ENCODE measurements at places on chromosomes 11 and 22.

DNA sequence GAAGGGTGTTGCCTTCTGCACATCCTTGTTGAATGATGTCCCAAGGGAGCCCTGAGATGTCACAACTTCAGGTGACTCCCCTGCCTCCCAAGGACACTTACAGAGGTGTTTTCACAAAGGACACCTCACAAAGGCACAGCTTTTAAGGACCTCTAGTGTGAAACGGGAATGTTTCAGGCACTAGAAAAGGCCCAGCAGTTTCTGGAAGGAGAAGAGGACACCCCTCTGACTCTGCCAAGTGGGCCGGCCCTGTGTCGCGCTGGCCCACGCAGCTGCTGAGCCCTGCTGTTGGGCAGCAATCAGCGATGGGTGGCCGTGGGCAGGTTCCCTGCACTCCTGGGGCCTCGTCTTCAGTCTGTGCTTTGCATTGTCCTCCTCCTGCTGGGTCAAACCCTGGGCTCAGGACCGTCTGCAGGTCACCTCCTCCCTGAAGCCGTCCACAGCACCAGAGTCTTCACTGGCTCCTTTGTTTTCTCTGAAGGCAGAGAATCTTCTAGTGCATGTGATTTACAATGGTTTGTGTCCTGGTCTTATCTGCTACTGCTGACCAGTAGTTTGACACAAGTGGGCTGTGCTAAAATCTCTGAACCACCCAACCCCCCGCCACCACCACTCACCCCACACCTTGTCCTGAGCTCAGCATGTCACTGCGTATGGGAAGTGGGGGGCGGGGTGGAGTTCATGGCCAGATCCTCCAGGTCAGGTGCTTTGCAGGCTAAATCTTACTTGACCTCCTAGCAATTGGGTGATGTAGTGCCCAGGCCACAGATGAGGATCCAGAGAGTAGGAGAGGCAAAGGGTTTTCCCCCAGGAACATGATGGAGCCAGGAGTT is 3.2 kb downstream of the LINC01488 start:
- DNase-seq, result no peak

GRCh38 chr11:7490054-7490453 is 4.7 kb downstream of the OLFML1 start:
- no peak for DNase-seq

- DNase-seq, result no peak
These were observed 42.9 kb downstream of the GAB4 start for GRCh38 chr22:16965083-16965482.

GRCh38 chr22:42639541-42640241 is 710 bp downstream of the ATP5MGL start:
- DNase-seq, result no peak

- DNase-seq, result no peak
These were observed 546 bp upstream of the CYP2R1 start for GRCh38 chr11:14892577-14892976.

- DNase-seq, result peak; percentile 61
These were observed at the start of gene UBE2L6 for GRCh38 chr11:57567515-57568329. Gene UBE2L6 (minus strand): TSS chr11:57567672. CDS start chr11:57567611, 61 bp downstream.

- no peak for DNase-seq
These were observed 155.7 kb downstream of the CEP164 start for GRCh38 chr11:117483372-117483771.

- no peak for DNase-seq
These were observed 12.7 kb downstream of the GTPBP1 start for GRCh38 chr22:38718414-38718813.

DNA sequence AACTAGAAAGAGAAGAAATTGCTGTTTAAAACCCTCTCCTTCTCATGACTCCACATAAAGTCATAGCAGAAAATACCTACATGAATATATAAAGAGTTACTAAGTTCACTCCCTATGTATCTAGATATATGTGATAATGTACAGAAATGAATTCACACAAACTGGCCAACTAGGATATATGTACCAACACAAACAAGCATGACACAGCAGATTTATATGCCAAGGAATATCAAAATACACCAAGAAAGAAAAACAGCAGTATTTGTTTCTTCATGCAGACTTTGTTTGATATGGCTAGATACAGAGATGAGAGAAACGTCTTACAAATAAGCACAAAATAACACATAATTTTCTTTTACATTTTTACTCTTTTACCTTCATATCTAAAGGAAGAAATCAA is 1.8 kb downstream of the OR51G1 start:
- DNase-seq, result no peak

DNA sequence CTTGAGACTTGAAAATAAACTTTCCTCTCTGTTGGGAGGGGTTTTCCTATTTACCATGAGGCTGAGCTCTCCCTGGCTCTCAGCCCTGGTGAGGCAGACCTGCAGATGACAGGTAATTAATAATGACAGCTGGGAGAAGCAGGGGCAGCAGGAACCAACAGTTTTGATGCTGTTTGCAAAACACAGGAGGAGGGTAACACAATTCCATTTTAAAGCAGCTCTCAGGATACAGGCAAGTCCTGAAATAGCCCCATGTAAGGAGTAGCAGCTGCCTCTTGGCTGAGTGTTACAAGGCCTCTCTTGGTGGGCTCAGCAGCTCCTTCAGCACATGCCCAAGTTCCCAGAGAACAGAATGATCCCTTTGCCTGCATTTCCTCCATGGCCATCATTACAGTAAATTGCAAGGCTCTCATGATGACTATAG is 13.3 kb downstream of the PARVA start:
- DNase-seq, result peak; percentile 36

DNA sequence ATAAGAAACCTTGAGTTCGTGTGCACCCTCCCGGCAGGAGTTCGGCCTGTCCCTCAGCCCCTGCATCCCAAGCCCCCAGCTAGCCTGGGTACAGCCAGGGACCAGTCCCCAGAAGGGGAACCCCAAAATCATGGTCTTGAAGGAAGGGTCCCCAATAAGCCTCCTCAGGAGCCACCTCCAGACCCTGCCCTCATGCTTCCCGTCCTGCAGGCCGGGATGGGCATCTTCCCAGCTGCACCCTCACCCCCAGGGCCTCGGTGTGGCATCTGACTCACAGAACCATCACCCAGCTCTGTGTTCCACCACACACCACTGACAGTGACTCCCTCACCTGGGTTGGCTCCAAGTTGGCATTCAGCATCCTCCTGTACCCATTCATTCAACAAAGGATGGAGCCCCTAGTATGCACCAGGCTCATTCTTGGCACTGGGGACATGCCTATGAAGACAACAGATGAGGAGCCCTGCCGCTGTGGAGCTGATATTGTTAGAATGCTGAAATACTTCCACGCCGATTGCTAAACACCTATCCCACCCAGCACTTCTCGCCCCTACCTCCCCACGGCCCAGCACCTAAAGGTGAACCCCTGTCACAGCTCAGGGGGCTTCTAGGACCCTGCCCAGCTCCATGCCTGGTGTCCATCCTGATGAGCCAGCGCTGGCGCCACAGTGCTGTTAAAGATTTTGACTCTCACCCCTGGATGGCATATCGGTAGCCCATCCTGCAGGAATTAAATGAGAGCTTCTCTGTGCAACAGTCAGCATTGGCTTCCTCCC is 77.8 kb downstream of the BUD13 start:
- DNase-seq, result no peak

GRCh38 chr11:122269824-122270223 is 153.8 kb upstream of the BLID start:
- no peak for DNase-seq
